ENCODE measurements at places on chromosomes 16 and 17.

- DNase-seq: no peak
Observed at GRCh38 chr17:66928949-66929348, 35.6 kb upstream of the CACNG4 start.

- no peak for DNase-seq
Observed at GRCh38 chr17:78429618-78429995, 51.2 kb downstream of the PGS1 start.

DNA sequence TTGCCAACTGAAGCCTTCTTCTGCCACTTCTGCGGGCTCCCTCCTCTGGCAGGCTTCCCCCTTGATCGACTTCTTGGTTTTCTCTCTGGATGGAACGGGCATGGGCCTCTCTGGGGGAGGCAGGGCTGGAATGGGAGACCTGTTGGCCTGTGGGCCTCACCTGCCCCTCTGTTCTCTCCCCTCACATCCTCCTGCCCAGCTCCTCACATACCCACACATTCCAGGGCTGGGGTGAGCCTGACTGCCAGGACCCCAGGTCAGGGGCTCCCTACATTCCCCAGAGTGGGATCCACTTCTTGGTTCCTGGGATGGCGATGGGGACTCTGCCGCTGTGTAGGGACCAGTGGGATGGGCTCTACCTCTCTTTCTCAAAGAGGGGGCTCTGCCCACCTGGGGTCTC, 6.5 kb upstream of the LASP1NB start:
- no peak for DNase-seq

- no peak for DNase-seq
Observed at GRCh38 chr16:51573191-51573590, 422.1 kb upstream of the SALL1 start.

- DNase-seq: peak; percentile 92
Observed at GRCh38 chr17:7583253-7584109, at the start of gene MPDU1. Gene MPDU1, plus strand, starts transcription at chr17:7583852. Its CDS starts 11 bp downstream, at chr17:7583863.

DNA sequence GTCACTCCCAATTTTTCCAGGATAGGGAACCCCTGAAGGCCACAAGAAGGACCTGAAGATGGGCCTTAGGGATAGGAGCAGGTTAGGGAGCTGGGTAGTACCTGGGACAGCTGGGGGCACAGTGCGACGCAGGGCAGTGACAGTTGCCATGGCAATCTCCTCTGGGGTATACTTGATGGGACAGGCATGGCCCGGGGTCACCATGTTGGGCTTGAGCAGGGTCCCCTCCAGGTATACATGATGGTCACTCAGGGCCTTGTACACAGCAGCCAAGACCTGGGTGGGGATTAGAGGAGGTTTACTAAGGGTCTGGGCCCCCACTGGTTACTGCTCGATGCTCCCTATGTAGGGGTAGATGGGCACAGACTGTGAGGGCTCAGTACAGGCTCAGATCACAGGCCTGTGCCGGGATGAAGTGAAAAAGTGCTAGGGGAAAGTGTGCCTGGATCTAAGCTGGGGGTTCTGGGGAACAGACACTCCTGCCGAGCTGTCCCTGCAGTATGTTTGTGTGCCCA, 2.7 kb downstream of the ALDOC start:
- no peak for DNase-seq

GRCh38 chr16:70737377-70738082, 51.7 kb upstream of the MTSS2 start:
- peak; percentile 18 for DNase-seq

DNA sequence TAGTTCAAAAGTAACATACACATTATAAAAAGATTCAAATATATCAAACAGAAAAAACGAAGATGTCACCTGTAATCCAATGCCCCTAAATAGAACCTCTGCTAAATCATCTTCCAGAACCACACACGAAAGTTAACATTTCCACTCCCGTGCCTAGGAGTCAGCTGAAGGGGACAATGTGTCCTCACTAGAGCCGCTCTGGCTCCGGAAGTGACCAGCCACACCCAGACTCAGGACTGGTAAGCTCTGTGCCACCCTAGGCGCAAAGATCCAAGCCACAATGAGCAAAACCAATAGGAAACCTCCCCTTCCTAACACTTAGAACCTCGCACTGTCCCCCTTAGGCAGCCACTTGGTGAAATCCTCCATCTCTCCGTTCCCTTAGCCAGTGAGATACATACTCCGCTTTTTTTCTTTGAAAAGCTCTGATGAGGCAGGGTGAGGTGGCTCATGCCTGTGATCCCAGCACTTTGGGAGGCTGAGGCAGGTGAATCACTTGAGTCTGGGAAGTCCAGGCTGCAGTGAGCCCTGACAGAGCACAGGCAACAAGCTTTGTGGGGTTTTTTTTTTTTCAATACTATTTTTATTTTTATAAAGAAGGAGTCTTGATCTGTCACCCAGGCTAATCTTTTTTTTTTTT, 11.8 kb downstream of the CTRB1 start:
- DNase-seq: no peak

- no peak for DNase-seq
Observed at GRCh38 chr16:89412811-89413210, 77.5 kb downstream of the ANKRD11 start.

DNA sequence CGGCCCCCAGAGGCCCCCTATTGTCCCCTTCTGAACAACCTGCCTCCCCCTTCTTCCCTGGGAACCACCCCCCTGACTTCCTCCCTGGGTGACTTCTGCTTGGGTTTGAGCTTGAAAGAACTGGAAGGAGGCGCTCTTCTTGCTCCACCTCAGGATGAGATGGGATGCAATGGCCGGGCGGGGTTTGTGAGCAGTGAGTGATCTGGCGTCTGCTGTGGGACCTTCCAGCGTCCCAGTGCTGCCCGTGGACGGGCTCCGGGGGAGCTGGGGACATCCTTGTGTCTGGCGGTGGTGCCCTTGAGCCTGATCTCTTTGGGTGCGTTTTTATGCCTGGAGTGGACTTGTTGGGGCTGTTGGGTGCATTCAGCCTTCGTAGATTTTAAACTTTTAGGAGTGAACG, 11.6 kb downstream of the MGRN1 start:
- no peak for DNase-seq

- no peak for DNase-seq
Observed at GRCh38 chr17:12053552-12053951, 32.9 kb downstream of the MAP2K4 start.

GRCh38 chr17:27247071-27247957, 46.6 kb upstream of the WSB1 start:
- DNase-seq: no peak

- DNase-seq: no peak
Observed at GRCh38 chr16:19605701-19606100, 50.2 kb downstream of the VPS35L start.

- no peak for DNase-seq
Observed at GRCh38 chr17:14351493-14351892, 50.6 kb downstream of the HS3ST3B1 start.
